RCC 7860 (cell line): ENCODE measurements at places on chromosomes 5 and 9.

DNA sequence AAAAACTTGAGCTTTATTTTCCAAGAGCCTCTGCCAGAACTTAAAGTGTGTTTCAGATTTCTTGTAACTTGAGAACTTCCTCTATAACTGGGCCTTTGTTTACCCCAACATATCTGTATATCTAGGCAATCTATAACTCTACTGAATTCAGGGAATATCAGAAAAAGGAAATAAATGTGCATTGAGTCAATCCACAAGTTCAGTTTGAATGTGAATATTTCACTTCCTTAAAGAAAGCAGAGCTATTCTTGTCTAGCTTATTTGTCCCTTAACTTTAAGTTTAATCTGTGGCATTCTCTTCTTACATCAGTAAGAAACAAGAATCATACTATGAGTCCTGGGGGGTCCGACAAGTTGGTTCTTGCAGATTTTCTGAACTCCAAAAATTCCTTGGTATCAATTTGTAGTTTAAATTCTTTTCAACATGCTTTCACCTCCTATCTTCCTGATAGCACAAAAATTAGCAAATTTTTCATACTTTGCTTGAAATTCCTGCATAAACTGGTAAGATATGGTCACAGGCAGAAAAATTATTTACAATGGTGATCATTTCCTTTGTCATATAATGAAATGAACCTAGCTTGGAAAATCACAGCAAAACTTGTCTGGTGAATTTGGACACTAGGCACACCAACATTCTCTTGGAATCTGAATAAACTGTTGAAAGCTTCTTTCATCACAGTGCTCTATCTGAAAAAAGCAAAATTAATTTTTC lies 19.8 kb upstream of the ITGA1 start:
- DNase-seq, result no peak

- DNase-seq, result no peak
Observed at GRCh38 chr9:5480919-5481318, 29.4 kb upstream of the PDCD1LG2 start.

- no peak for DNase-seq
Observed at GRCh38 chr5:155839251-155840037, 487.5 kb upstream of the SGCD start.

DNA sequence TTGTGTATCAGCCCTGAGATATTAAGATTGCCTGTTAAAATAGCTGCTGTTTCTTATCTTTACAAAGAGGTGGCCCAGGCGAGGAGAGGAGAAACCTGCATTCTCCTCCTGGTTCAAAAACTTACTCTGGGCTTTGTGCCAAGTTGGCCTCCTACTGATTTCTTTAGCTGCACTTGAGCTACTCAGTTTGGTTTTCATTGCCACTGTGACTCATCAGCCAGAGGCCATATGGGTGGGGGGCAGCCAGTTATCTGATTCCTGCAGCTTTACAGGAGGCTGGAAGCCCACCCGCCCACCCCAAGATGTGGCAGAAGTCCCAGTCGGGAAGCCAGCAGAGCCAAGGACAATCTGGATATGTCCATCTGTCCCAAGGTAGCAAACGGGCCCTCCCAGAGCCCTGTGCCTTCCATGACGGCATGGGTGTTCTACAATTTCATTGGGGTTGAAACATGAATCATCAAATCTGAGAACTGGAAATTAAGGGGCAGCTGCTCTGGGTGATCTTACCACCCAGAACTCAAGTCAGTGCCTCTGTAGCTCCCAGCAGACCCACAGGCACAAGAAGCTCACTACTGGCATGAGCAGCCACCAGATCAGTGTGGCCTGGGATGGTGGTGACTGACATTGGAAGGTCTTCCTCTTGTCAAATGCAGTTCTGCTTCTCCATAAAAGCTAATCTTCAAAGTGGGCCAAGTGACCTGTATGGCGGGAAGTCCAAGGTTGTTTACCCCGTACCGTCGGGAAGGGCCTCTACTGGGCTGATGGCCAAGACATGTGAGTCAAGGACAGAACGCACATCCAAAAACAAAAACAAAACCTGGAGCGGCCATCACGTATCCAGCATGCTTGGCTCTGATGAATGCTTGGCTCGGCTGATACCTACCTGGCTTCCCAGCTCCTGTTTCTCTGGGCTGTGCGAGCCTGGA lies 15.6 kb downstream of the FCN2 start:
- peak; percentile 16 for DNase-seq

- DNase-seq, result no peak
Observed at GRCh38 chr5:172834415-172835289, 601 bp downstream of the ERGIC1 start.

GRCh38 chr5:96478983-96479382 lies 45.9 kb upstream of the PCSK1 start:
- no peak for DNase-seq

DNA sequence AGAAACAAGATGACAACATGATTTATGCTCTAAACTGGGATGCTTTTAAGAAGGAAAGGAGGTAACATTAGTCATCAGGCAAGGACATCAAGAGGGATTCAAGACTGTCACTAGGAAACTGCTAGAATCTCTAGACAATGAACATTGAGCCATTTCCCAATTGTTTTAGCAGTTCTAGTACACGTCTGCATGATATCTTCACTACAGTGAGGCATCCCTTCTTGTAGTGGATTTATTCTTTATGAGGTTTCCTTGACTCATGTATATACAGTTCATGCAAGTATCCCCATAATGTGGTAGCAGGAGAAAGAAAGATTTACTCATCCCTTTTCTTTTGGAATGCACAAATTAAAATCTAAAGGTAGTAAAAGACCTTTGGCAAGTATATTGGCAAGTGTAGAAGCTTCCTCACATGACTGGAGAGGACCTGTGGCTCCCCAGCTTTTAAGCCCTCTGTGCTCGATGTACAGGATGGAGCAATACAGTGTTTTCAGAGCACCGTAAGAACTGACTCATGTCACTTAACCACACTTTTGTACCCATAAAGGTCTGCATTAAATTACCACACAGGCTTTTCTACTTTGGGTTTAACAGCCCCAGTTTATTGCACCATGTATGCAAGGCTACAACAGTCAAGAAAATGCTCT lies 335.9 kb downstream of the SEMA5A start:
- DNase-seq, result no peak

- peak; percentile 79 for DNase-seq
Observed at GRCh38 chr9:135499326-135500070, 984 bp upstream of the MRPS2 start.

DNA sequence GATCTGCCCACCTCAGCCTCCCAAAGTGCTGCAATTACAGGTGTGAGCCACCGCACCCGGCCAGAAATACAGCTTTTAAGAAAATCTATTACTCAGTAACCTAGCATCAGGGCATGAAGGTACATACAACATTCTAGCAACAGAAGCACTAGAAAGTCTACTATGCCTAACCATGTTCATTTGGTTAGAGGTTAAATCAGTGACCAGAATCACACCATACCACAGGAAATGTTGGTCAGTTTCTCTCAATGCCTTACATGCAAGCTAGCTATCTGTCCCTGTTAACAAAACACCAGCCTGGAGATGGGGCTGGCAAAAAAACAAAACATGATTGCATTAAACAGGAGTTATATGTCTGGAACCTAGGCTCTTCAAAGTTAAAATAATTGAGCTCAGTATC lies 104.1 kb downstream of the STRBP start:
- DNase-seq, result no peak

DNA sequence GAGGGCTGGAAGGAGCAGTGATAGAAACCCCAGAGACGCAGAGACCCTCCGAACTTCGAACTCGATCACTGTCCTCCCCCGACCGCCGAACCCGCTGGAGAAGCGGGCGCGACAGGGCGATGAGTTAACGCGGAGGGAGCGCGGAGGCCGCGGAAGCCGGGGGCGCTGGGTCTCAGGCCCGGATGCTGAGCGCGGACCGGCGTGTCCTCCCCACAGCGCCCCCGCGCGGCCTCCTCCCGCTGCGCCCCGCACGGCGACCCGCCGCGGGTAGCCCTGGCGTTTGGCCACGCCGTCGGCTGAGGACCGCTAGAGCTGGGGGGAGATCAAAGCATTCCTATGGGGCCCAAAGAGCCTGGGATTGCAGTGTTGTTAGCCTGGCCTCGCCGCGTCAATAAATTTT lies 7.7 kb upstream of the DMRT2 start:
- DNase-seq, result no peak

DNA sequence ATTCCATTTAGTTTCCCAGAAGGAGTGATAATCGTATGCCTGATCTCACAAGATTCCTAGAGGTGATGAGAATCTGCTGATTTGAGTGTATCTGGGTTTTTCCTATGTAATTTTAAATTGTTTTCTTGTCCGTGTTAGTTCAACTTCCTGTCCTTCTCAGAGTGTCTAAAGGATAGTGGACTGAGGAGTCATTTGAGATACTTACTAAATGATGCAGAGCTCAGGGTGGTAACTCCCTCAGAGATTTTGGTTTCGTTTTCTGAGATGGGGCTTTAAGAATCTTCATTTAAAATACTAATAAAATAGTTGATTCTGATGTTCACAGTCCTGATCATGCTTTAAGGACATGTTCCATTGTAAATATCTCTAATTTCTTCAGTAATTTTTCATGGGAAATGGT lies 30.3 kb downstream of the MELK start:
- DNase-seq, result no peak

- no peak for DNase-seq
Observed at GRCh38 chr5:53902296-53902907, 342.0 kb downstream of the NDUFS4 start.

DNA sequence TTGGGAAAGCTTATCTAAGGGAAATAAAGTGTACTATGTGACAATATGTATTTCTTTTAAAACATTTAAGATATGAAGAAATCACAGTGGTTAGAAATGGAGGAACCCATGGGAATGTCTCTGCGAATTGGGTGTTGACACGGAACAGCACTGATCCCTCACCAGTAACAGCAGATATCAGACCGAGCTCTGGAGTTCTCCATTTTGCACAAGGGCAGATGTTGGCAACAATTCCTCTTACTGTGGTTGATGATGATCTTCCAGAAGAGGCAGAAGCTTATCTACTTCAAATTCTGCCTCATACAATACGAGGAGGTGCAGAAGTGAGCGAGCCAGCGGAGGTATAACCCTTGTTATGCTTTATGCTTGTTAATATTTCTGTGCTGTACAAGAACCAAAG lies 69.9 kb downstream of the ADGRV1 start:
- DNase-seq, result no peak

DNA sequence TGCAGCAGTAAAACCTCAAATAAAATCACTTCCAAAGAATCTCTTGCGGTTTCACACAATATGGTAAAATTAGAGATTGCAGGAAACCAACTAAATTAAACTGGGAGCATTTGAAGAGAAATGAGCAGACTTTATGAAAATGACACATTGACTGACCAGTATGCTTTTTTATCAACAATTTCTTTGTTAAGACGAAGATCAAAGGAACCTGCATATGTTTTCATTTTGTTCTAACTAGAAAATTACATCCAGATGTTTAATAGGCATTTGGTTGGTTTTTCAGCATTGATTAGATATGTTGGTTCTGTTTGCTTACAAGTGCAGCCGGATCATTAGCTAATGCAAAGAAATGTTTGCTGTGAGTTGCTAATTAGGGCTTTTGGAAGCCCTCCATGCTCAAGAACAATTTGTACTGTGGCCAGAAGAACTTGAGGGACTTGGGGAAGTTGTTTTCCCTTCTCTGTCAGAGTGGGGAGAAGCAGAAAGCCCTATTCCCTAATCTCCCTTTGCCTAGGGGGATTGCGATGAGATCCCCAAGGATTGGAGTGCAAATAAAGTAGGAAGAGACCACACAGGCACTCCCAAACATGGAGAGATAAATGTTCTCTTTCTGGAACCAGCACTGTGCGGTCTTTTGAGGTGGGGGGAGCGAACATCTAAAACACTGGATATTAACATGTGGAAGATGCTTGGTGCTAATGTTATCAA lies 4.5 kb upstream of the TLE1 start:
- no peak for DNase-seq

- DNase-seq, result peak; percentile 41
Observed at GRCh38 chr5:13746026-13746425, 198.5 kb downstream of the DNAH5 start.

DNA sequence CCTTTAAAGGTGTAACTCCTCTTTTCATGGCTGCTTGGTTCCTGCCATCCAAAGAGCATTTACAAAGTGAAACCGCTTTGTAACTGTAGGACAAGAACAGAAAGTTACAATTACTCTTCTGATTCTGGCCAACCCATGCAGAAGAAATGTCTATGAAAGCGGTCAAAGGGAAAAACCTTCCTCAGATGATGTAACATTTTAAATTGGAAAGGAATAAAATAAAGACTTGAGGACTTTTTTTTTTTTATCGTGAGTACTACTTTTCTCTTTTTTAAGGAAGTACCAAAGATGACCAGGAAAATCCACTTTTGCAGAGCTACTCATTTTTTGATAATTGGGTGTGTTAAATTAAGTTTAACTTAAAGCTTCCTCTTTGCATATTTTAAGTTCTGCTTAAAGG lies 13.0 kb upstream of the C9orf72 start:
- no peak for DNase-seq

GRCh38 chr5:54176066-54176830 lies 134.1 kb downstream of the ARL15 start:
- DNase-seq, result no peak

- DNase-seq, result no peak
Observed at GRCh38 chr9:121349009-121349408, 21.0 kb downstream of the STOM start.

- DNase-seq, result no peak
Observed at GRCh38 chr9:103483471-103484096, 488.5 kb downstream of the CYLC2 start.

- no peak for DNase-seq
Observed at GRCh38 chr5:140588311-140589070, 23.9 kb downstream of the SLC35A4 start.

- DNase-seq, result no peak
Observed at GRCh38 chr9:87520172-87520683, 22.6 kb downstream of the DAPK1 start.

DNA sequence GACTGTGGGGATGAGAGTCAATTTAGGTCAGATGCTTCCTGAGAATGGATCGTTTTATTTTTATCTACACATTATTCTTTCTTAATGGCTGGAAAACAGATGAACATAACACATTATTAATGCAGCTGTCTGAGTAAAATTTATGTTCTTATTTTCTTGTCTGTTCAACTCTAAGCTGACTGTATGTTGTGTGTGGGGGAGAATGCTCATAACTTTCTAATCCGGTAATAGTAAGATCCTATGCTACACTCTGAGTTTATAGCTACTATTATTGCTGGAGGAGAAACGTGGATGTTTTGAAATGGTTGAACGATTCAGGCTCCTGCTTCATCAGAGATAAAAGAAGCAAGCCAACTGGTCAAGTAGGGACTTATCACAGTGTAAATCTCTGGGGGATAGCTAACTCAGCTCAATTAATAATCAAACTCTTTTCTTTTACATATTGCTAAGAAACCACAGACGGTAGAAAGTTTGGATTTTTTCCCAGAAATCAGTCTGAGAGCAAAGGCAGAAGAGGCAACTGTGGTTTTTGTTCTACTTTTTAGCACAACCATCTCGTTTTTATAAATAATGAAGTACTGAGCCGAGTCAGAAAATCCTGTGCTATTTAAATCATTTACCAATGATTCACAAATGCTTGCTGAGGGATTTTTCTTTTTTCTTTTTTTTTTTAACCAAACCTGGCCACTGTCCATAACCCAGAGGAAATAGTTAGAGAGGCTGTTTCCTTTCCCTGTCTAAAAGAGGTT lies 265.0 kb upstream of the FAM174A start:
- DNase-seq, result peak; percentile 89

GRCh38 chr5:1550287-1551076 lies 26.7 kb upstream of the LPCAT1 start:
- DNase-seq, result no peak

- DNase-seq, result no peak
Observed at GRCh38 chr5:175810457-175810856, 60.9 kb upstream of the CPLX2 start.

GRCh38 chr5:14749579-14750101 lies 85.1 kb downstream of the OTULIN start:
- no peak for DNase-seq

- DNase-seq, result no peak
Observed at GRCh38 chr9:136543280-136543679, 2.6 kb downstream of the NOTCH1 start.
